Stimulated activated memory B cell treated with anti-CD40 and anti-IgM and Interleukin-4, amounts not matched to agents 10 μg/mL and 1 μg/mL and 100 μg/mL, for 72 hours (primary cell): ENCODE measurements at places on chromosomes 7 and 10.

- ATAC-seq = no peak
These were observed 327 bp upstream of the FIS1 start for GRCh38 chr7:101245147-101245668.

DNA sequence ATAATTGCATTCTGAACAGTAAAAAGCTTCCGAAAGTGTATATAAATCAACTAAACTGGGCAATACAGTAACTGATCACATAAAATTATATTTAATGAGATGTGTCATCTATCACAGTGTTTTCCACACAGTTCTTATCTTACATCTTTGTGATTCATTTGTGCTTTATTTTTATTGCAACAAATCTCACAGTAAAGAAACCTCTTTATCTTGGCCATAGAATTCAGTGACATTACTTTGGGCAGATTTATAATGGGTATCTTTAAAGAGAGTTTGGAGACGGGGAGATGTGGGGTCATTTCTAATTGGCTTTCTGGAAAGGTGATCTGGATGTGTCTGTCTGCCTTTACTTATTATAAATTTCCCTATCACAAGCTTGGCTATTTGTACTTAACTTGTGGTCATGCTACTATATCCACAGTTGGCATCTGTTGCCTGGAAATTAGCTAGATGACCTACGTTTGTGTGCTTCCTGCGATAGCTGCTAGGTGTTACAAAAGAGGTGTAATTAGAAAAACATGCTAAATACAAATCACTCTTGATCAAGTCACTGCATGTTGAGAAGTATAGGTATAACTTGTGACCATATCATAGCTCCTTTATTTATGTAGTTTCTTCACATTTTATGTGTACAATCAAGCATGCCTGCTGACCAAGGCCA, 123.8 kb downstream of the ARID5B start:
- ATAC-seq = no peak

- no peak for ATAC-seq
These were observed 131.1 kb upstream of the SLC26A5 start for GRCh38 chr7:103577059-103577458.

DNA sequence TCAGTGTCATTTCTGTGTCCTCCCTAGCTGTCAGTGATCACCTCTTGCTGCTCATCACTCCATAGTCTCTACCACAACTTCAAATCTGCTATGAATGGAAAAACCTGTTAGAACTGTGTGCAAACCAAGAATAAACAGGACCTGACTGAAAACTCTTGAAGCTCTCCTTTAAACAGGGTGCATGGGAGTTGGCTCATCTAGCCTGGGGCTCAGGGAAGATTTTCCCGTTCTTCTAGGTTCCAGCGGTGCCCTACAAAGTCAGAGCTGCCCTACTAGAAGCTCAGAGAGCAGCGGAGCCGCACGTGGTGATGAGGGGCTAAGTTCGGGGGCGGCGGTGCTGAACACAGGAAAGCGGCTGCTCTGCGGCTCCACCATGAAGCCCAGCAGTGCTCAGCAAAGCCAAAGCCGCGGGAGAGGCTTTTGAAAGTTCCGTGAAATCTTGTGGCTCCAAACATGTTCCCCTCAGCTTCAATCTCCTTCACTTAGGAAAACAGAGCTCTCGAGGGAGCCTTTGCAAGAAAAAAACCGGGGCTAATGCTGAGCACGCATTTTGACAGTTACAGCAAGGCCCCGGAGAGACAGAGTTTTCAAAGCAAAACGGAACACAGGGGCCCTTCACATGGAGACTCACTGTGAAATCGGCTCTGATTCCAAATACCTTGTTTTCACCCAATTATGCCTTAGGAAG, 30.5 kb downstream of the RGS10 start:
- no peak for ATAC-seq

GRCh38 chr7:28705350-28705749, 252.8 kb downstream of the TRIL start:
- peak; percentile 84 for ATAC-seq

DNA sequence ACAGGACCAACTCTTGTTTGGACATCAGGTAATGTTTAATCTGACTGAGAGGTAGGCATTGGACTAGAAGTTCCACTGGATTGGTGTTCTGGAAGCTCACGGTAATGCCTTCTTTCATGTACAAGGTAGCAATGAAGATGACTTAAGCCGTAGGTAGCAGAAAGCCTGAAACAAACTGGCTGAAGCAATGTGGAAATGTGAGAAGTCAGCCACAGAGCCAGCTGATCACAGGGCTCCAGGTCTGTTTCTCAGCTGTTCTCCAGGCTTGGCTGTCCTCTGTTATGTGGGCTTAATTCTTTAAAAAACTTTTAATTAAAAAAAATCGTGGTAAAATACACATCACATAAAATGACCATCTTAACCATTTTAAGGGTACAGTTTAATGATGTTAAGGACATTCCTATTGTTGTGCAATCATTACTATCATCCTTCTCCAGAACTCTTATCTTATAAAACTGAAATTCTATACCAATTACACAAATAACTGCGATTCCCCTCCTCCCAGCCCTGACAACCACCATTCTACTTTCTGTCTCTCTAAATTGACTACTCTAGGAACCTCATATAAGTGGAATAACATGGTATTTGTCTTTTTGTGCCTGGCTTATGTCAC, 101.4 kb upstream of the ZNF32 start:
- no peak for ATAC-seq

- no peak for ATAC-seq
These were observed 74.9 kb downstream of the SH3PXD2A start for GRCh38 chr10:103780242-103781149.

DNA sequence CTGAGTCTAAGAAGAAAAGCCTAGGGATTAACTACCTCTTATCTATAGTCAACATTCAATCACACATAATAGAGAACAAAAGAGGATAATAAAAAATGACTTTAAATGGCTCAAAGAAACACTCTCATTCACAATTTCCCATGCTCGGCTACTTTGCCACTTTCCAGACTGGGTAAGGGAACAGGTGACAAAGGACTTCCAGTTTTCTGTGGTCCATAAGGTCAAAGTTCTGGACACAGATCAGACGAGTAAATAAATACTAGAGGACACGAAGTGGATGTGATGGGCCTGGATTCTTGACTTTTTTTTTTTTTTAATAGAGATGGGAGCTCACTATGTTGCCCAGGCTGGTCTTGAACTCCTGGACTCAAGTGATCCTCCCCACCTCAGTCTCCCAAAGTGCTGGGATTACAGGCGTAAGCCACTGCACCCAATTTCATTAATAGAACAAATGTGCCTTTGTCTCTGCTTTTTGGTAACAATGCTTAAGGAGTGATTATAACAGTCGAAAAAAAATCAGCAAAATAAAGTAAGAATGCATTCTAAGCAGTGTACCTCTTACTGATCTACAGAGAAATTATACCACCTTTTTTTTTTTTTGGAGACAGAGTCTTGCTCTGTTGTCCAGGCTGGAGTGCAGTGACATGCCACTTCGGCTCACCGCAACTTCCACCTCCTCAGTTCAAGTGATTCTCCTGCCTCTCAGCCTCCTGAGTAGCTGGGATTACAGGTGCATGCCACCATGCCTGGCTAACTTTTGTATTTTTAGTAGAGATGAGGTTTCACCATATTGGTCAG, 70.6 kb downstream of the WAPL start:
- no peak for ATAC-seq

DNA sequence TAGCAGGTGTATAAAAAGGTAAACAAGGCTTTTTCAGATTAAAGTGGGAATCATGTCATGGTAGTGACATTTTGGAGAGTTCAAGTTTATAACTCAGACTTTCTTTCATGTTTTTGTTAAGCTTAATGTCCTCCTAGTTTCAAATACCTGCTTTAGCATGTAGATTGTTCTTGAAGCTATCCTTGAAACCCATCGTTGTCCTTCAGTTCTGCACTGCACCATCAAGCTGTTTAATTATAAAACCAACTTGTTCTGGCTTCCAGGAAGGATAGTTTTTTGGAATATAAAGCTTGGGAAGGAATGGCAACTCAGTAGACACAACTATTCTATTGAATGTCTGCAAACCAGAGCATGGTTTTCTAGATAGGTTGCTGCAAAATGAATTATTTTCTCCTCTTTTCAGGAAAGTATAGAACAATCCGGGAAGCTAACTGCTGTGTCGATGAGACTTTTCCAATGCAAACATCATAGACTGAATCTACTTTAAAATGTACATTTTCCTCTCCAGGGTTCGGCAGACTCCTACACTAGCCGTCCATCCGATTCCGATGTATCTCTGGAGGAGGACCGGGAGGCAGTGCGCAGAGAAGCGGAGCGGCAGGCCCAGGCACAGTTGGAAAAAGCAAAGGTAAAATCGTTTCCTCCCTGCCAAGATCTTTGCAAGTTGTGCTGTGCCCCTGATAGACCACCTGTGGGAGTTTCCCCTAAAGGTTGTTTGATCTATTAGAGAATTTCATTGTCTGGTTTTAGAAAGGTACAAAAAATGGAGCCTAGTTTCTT, 249.8 kb downstream of the NSUN6 start:
- ATAC-seq = no peak

- no peak for ATAC-seq
These were observed 13.4 kb upstream of the ERCC6 start for GRCh38 chr10:49552277-49552676.

DNA sequence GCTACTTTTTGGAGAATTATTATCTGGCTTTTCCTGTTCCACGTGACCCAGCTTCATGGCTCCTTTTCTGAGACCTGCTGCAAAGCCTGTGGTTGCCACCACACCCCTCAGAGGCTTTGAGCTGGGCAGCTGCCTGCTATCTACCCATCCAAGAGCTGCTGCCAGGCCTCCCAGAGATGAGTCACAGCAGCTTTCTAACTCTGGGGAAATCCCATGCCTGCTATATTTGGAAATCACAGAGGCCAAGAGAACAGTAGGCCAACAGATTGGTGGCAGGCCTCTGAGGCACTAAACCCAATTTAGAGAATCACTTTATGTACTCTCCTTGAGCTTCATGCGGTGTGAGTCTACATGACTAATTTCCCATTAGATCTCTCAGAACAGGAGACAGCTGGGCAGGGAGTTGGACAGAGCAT, 35.2 kb downstream of the SGCE start:
- peak; percentile 98 for ATAC-seq

DNA sequence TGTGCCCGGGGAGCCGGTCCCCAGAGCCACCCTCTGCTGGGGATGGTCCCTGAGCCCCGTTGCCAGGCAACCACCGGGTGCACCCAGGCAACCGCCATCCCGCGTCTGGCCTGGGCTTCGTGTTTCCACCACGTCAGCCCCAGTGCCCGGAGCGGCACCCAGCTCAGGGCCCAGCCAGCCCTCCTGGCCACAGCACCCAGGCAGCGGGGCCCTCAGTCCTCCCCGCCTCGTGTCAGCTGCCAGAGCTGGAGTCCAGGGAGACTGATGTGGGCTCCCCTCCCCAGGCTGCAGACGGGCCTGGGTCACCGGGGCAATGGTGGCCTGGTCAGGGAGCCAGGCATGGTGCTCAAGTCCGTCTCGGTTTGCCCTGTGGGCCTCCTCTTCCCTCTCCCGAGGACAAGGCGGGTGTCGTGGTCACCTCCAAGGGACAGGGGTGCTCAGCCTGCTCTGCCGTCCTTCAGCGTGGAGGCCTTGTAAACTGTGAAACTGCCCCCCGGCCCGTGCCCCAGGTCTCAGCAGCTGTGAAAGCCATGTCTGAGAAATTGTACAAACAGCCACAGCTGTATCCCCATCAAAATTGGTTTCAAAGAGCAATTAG, 72.5 kb downstream of the MICALL2 start:
- ATAC-seq = peak; percentile 44

- ATAC-seq = no peak
These were observed 109.9 kb downstream of the AHR start for GRCh38 chr7:17408245-17408903.

GRCh38 chr7:1476859-1477258, 17.6 kb upstream of the MICALL2 start:
- ATAC-seq = no peak

DNA sequence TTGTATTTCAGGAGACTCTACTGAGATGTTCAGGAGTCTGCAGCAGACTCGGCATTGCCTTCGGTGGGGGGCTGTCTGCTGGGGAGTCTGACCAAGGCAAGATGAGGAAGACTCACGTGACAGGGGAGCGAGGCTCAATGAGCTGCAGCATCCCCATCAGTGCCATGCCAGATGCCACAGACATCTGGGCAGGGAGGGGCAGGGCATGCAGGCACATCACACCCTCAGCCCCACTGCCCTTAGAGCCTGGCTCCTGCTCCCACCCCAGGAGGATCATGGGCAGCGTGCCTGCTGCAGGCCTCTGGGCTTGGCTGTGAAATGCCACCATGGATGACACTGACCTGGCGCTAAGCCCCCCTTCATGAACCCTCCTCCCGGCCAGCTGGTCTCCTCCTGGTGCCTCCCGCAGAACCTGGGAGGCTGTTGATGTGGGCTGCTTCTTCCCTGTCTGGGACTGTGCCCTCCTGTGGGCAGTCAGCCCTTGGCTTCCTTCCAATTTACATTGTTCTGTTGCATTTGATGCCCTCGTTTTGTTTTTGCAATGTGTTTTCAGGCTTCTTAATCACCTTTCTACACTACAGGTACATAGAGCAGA, 235.0 kb downstream of the PAXIP1 start:
- no peak for ATAC-seq

GRCh38 chr7:77738871-77739270, 42.6 kb downstream of the RSBN1L start:
- ATAC-seq = no peak

- peak; percentile 54 for ATAC-seq
These were observed 647 bp upstream of the NACAD start for GRCh38 chr7:45089341-45089891.

GRCh38 chr7:28246921-28247461, 66.4 kb upstream of the JAZF1 start:
- ATAC-seq = no peak

DNA sequence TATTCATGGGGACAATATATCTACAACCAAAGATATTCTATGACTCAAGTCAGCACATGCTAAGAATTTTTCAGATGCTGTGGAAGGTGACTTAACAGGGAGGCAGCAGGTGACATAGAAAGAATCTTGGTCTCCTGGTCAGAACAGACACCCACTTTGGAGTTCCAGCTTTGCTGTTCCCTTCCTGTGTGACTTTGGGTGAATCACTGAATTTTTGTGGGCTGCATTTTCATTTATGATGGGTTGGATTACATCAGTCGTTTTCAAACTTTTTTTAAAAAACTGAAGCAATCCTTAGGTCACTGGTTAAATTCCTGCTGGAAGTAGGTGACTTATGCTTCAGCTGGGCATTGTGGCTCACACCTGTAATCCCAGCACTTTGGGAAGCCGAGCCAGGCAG, 24.9 kb downstream of the RGR start:
- ATAC-seq = no peak
